ENCODE measurements at places on chromosomes 11 and 22.

DNA sequence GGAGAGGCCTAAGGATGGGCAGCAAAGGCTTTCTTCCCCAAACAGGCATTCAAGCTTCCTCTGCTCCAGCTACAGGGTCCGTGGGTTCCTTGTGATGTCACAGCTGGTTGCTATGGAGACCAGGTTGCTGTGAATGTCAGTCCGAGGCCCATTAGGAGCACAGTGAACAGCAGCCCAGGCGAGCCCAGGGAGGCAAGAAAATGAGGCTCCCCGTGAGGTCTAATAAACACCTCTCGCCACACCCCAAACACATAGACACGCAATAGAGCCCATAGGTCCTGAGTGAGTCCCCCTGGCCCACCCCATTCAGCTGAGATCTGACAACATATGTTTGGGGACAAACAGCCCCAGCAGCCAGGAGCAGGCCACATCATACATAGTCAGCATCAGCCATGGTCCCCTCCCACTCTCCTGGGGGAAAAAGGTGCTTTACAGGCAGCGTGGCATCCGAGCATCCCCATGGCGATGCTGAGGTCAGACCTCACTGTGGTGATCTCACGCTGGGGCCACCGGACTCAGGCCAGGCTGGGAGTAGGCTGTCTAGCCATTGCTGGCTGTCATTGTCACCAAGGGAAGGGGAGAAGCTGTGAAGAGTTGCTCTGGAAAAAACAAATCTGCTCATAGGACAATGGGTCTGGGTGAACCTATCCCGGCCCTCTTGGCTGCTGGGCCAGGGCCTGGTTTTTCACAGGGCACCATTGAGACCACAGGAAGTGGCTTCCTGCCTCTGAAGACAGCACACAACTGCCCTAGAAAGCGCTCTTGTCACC lies 23.1 kb upstream of the TP53I11 start:
- no peak for DNase-seq

- no peak for DNase-seq
Measured at GRCh38 chr11:78291503-78292108, 102.9 kb downstream of the USP35 start.

- peak; percentile 75 for DNase-seq
Measured at GRCh38 chr11:128776424-128777284, 82.8 kb downstream of the FLI1 start.

- DNase-seq: peak; percentile 86
Measured at GRCh38 chr22:25362215-25362882, 142.9 kb downstream of the CRYBB2 start.

DNA sequence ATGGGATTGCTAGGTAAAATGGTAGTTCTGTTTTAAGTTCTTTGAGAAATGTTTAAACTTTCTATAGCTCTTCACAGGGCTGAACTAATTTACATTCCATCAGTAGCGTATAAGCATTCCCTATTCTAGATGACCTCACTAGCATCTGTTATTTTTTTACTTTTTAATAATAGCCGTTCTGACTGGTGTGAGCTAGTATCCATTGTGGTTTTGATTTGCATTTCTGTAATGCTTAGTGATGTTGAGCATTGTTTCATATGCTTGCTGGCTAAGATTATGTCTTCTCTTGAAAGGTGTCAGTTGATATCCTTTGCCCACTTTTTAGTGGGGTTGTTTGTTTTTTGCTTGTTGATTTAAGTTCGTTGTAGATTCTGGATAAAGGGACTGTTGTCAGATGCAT lies 35.9 kb downstream of the MMP27 start:
- no peak for DNase-seq

DNA sequence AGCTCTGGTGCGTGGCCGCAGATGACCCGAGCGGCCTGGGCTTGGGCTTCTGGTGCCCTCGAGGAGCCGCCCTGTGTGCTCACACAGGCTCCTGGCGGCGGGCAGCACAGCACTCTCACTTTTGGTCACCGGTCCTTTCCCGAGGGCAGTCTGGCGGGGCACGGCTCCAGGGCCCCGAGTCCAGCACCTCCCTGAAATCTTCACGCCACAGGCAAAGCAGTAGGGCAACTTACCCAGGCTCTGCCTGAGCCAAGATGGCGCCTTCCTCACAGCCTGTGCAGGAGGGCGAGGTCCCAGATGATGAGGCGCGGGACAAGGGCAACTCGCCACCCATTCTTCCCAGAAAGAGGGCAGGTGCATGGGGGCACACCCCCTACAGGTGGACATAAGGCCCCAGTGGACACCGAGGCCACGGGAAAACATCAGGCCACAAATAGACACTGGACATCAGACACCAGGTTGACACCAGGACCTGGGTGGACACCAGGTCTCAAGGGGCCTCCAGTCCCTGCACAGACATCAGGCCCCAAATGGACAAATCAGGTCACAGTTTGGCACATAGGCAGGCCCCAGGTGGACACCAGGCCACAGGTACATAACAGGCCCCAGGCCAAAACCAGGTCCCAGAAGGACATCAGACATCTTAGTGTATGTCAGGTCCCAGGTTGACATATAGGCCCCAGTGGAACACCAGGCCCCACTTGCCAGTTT lies 57.6 kb upstream of the SEPTIN5 start:
- peak; percentile 41 for DNase-seq
